Prostate gland (tissue), 2 donors: ENCODE measurements at places on chromosomes 7 and 10.

GRCh38 chr7:23004247-23004520, 9.7 kb downstream of the HYCC1 start:
- no peak for DNase-seq

DNA sequence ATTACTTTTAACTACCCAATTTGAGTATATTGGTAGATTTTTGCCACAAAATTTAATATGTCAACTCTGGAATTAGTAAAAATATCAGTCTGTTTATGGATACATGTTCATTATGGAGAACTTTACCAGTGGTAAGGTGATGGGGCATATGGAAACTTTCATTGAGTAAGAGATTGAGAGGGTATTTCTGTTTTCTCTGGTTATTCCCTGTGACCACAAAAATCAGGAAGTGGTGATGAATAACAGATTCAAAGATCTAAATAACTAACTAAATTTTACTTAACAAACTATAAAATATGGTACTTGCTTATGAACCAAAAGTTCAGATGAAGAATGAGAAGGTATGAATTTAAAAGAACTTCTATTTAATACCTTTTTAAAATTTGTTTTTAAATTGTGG, 22.1 kb upstream of the STEAP4 start:
- no peak for DNase-seq

DNA sequence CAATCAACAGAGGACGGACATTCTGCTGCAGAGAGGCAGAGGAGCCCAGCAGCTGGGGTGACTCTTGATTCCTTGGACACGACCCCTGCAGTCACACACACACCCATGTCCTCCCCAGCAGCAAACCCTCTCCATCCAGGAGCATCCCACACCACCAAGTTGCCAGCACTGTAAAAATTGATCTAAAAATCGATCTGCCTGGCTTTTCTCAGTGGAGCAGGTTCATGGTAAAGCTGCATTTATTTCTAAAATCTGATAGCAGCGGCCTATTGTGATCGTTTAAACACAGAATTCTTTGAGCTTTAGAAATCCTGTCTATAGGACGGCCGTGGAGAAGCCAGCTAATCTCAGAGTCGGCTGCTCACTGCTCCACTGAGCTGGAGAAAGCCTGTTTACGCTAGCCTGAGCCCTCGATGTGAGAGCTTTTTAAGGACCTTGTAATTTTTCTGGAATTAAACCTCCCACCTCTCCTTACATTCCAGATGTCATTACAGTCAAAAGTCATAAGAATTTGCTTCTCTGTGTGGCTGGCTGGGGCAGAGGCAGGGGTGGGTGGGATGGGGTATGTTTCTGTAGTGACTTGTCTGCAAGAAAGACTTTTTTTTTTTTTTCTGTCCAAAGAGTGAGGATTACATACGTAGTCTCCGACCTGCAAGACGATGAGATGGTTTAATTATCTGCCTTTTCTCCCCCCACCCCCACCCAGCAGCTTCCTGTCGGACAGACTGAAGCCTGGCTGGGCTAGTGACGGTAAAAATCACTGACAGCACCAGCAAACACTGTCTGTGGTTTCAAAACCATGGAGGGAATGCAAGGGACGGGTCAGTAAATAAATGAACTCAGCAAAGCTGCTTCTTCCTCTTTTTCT, 31.6 kb downstream of the TRIM8 start:
- no peak for DNase-seq

DNA sequence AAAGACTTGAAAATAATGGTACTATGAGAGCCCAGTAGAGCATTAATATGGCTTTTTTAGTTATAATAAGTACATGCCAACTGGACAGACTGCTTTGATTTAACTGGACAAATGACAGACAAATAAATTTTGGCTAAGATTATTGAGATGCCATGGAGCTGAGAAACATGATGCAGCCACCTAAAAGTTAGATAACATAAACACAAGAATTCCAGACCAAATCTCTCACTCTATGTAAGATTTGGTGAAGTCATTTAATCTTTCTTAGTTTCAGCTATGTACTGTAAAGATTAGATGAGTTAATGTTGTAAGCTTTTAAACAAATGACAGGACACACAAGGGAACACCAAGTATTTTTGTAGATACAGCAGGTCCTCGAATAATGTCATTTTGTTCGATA, 118.2 kb downstream of the CACNA2D1 start:
- DNase-seq: no peak

DNA sequence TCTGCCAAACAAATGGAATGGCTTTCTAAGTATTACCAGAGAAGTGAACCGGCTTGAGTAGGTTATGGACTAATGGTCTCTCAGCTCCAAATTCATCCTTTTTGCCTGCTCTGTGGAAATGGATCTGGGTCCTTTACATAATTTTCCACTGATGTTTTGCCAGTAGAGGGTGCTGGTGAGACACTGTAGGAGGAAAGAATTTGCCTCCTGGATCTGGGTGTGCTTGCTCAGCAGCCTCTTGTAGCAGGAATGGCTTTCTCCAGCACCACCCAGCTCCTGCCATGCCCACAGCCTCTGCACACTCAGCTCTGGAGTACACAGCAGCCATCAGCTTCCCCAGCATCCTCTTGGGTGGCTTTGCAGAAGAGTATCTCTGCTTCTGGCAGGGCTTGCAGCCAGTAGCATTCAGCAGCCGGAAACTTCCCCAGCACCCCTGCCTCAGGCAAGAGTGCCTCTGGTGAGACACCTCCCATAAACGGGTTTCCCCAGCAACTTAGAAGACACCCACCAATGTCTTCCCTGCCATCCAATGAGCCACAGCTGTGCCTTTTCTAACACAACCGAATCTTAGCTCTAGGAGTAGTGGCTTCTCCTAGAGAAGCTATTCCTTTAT, 235.0 kb upstream of the PLPP4 start:
- DNase-seq: peak; percentile 50

DNA sequence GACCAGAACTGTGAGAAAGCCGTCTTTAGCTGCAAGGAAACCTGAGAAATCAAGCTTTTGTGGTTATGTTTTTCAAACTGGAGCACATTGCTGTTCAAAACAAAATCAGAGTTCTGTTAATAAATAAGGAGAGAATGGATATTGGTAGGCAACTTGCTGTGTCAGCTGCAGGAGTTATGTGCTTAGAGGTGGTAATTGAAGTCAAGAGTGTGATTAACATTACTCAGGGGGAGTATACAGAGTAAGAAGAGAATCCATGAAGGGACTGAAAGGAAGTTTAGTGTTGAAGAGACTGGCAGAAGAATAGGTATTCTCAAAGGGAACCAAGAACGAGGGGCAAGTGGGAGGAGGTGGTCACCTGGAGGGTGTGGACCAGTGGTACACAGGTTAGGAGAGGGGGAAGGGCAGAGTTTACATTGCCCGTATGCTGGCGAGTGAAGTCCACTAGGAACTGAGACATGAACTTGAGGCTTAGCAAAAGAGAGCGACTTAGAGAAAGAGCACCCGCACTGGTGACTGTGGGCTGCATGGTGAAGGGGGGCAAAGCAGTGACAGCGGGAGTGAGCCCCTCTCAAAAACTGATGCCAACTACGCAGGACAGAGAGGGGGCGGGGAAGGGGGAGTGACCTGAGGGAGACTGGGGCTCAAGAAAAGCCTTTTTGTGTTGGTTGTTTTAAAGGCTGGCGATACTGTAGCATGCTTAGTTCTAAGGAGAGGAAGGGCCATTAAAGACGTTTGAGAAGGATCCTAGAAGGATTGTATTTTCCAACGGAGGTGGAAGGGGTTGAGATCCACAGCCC, 80.0 kb downstream of the SDK1 start:
- DNase-seq: no peak

DNA sequence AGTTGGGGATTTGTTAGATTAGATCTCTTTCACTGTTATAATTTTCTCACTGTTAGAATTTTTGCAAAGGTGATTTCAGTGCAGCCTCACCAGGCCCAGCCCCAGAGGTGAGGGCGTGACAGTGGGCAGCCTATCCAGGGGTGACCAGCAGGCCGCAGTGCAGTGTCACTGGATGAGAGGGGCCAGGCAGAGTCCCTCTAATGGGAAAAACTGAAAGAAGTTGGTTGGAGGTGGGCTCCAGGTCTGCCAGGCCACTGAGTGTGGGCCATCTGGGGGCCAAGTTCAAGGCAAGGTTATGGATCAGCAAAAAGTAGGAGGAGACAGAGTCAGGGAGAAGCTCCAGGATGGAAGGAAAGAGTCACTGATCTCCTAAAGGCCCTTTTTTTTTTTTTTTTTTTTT, 90.5 kb upstream of the SDK1 start:
- DNase-seq: no peak

DNA sequence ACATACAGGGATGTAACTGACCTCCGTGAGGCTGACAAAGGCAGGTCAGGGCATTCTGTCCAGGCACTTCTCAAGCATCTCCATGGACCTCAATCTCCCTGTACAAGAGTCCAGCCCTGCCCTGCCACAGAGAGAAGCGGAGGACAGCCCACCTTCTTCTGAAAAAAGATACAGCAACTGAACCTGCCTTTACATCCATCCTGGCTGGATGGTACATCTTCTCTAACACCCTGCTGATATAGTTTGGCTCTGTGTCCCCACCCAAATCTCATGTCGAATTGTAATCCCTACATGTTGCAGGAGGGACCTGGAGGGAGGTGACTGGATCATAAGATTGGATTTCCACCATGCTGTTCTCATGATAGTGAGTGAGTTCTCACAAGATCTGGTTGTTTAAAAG, 40.5 kb upstream of the KCNMA1 start:
- no peak for DNase-seq

GRCh38 chr10:76621886-76622620, 1015.6 kb downstream of the KCNMA1 start:
- DNase-seq: no peak

DNA sequence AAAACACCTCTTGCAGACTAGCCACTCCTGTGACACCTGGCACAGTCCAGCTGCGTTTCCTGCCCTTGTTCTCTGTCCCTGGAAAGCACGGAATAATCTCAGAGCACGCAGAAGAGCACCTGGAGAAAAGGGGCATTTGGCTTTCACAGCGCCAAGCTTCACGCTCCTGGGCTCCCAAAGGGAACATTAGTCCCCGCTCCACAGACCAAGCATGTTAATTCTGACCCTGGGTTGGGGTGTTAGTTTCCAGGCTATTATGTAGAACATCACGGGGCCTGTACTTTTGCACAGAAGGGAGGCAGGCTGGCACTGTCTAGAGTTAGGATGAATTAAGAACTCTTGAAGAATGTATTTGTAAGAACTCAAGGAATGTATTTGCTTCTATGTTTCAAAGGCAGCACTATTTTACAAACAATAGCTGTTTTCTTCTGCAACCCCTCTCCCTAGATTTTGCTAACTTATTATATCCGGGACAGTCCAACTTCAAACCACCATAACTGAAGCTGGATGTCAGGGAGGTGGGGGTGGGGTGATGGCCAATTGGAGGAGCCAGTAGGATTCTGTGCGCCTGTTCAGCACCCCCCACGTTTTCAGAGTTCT, 62.2 kb upstream of the TRIM8 start:
- DNase-seq: no peak

DNA sequence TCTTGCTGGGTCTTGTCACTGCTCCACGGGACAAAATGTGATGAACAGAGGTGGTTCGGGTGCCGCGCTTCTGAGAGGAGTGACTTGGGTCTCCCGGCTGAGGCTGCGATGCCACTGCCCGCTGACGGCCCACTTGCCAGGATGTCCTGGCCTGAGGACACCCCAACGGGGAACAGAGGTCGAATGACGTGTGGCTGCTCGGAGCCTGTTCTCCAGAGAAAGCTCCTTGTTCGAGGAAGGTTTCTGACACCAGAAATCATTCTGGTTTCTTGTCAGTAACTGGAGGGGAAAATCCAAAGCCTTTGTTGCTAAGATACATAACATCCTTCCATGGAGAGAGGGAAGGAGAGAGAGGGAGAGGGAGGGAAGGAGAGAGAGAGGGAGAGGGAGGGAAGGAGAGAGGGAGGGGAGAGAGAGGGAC, 236.4 kb downstream of the WDR37 start:
- DNase-seq: no peak

DNA sequence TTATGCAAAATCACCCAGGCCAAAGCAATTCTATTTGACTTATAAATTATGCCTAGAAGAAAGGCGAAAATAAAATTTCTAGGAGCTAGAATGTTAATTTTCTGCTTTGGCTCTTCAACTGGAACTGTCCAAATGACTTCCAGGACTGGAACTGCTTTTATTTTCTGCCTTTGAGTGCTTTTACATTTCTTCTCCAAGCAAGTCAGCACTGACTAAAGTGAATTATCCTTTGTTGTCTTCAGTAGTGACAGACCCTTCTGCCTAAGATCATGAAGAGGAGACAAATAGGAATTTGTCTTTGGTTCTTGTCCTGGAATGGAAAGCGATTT, 255.9 kb downstream of the DNAJB9 start:
- no peak for DNase-seq

DNA sequence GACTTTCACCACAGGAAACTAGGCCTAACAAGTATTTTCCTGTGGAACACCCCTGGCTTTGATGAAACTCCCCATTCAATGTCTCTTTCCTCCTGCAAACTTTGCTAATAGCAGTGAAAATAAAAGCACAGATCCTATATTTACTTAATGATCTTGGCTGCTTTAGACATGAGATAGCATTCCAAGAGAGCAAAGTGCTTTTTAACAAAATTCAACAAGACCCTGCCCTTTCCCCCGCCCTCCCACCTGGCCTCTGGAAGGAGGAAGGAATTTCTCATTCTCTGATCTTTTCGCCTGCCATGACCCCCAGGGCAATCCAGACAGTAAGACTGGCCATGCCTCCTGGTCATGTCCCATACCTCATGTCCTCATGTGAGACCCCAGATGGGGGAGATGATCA, 185.7 kb downstream of the KCNMA1 start:
- no peak for DNase-seq

- no peak for DNase-seq
These were observed 373.5 kb downstream of the KCNMA1 start for GRCh38 chr10:77264107-77264506.

DNA sequence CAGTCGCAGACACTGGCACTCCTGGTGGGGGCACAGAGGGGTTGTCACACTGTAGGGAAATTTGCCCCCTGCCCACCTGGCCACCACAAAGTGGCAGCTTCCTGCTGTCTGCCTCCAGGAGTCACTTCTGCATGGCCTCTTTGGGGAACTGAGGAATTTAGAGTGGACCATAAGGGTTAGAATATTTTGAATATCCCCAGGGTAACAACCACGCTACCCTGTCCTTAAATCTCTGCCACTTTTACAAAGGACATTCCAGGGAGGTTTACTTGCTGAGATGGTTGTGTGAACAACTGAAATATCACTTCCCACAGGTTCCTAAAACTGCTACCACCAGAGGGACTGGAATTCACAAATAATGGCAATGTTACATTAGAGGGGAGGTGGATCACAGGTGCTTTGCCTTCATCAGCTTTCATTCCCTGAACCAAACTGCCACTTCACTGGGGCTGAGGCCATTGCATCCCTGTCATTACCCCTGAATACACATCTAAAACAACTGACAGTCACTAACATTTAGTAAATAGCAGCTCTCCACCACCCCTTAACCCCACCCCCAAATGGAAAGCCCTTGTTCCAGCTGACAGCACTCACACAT, 88.1 kb upstream of the IFRD1 start:
- no peak for DNase-seq

DNA sequence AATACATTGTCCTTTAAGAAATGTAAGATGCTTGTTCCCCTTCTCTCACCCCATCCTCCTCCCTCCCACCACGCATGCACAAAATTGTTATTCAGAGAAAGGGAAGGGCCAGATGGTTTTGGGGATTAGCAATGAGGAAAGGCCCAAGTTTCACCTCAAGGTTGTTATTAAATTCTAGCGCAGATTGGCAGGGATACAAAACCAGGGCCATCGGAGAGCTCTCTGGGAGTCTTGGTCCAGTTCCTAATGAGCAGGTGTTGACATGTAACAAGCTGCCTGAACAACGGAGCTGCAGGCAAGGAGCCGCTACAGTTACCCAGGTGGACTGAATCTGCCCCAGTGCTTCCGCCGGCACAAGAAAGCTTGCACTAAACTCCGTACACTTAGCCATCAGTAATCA, 9.7 kb upstream of the ANK3 start:
- peak; percentile 61 for DNase-seq

GRCh38 chr10:96507044-96507443, 6.7 kb downstream of the TLL2 start:
- no peak for DNase-seq
